ENCODE measurements at places on chromosomes 12 and 14.

- DNase-seq, result no peak
These were observed 14.4 kb downstream of the EML1 start for GRCh38 chr14:99807413-99808153.

DNA sequence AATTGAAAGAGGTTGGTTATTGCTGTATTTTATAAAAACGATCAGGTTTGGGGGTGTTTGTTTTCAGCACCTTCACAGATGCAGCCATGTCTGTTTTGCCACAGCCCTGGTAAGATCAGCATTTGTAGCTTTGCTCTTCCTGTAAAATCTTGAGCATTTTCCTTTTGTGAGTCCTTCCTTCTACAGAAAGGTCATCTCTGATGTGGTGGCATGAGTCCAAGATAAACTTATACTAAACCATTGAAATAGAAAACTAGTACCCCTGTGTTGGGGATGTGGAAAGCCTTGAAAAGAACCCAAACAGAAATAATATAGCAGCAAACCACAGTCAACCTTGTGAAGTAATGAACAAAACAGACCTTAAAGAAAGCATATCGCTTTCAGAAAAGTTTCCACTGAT, 85.5 kb downstream of the TGFB3 start:
- no peak for DNase-seq

DNA sequence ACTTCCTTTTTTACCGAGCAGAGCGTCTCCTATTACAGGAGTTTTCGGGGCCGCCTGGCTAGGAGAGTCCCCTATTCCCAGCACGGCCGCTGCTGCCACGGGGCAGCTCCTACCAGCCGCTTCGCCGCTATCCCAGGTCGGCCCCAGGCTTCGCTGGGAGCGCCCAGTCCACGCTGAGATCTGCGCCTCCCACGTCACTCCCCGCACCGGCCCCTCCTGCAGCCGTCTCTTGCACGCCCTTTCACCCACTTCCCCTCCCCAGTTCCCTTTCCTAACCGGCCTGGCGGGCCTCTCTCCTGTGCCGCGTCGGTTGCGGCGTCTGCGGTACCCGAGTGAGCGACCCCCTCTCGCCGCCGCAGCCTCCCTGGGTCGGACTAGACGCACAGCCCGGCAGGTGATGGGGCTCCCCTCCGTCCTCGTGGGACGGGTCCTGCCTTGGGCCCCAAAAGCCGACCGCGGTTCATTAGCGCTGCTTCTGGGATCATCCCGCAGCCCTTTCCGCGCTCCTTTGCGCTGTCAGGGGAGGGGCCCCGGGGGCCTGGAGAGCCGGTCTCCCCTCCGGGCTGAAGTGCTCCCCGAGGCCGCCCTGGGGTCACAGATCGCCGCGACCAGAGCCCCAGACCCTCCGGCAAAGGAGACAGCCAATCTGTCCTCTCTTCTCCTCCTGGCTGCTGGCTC, 1318.4 kb downstream of the TMEM121 start:
- peak; percentile 68 for DNase-seq

- no peak for DNase-seq
These were observed 1239.8 kb downstream of the TMEM121 start for GRCh38 chr14:106766145-106766544.

- DNase-seq, result no peak
These were observed 201.2 kb upstream of the PRICKLE1 start for GRCh38 chr12:42790761-42791151.

GRCh38 chr14:37093364-37093763, 79.0 kb downstream of the SLC25A21 start:
- no peak for DNase-seq

GRCh38 chr12:18689771-18690170, 48.0 kb downstream of the PLCZ1 start:
- DNase-seq, result no peak

DNA sequence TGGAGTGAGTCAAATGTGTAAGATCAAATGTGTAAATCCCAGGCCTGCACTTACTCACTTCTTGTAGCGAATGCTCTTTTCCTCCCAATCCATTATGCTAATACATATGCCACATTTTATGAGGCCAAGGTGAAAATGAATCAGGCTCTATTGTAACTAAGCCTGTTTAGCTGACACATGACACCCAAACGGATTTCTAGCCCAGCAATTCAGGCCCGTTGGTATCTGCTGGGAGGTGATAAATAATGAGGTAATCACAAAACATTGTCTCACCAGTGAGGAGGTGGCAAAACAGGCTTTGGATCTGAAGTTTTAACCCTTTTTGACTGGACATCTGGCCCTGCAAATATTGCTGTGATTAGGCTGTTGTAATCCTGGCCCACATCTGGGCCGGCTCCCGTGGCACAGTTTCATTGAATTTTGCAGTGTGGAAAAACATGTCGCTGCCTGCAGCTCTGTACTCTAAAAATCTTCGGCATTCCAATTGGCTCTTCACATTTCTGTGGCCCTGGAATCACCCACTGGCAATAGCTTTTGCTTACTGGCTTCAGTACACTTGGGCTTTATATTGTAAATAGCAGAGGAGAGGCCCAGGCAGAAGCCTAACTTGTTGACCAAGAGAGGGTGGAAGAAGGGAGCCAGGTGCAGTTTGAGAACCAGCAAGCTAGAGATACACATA, 106.1 kb downstream of the PAX9 start:
- DNase-seq, result no peak

GRCh38 chr12:93407054-93407962, 29.6 kb downstream of the NUDT4 start:
- peak; percentile 14 for DNase-seq

DNA sequence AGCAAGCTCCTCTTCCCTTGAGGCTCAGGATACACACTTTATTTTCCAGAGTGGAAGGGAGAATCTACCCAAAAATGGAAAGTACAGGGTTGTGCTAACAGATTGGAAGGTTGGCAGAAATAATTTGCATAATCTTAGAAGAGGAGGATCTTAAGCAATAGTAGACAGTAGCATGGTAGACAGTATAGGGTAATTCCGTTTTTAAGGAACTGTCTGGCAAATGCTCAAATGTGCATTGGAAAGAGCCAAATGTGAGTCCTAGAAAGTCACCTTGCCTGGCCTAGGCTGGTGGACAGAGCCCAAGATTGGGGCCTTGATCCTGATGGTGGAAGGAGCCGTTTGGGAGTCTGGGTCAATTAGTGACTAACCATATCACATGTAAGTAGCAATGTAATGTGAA, 13.1 kb upstream of the CARMIL3 start:
- DNase-seq, result no peak

- peak; percentile 80 for DNase-seq
These were observed 5.1 kb upstream of the NUMB start for GRCh38 chr14:73463411-73463810.

DNA sequence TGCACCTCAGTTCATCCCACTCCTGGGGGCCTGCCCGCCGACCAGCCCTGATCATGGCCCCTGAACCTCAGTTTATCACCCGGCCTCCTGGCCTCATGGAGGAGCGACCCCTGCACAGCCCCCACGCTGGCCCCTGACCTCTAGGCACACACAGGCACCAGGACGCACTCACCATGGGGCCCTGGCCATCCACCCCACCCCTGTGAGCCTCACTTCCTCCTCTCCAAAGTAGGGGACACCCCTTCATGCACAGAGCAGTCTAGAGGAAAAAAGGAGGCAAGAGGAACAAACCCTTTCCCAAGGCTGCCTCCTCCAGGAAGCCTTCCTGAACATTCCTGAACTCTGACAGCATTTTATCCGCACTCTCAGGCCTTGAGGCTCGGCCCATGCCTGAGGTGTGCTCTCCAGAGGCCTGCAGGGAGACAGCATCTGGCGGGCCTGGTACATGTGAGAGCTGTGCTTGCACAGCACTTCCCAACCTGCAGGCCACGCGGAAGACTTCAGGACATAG, 39.4 kb downstream of the CCNK start:
- DNase-seq, result no peak

DNA sequence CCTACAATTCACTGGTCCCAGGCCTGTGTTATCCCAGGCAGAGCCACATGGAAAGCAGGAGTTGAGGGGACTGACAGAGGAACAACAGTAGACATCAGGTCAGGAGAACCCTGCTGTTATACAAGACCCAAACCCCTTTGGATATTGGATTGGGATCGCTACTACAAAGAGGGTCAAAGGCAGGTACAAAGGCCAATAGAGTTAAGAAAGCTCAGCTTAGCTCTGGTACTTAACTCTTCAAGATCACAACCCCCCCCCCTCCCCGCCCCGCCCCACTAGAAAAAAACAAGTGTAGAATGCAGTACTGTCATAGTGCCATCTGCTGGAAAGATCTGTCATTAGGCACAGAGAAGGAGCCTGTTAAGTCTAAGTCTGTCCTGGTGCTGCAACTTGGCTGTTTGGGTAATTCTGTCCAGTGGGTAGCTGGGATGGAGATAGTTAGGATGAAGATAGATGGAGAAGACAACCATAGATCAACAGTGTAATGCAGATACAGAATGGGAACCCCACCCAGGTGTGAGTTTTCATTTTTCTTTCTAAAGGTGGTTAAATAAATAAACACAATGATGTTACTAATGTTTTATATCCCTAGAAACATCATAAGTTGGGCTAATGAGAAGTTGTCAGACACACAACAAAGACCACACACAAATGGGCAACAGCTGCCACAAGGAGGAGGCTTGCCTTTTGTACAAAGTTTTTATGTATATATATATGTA, 17.2 kb downstream of the REM2 start:
- peak; percentile 69 for DNase-seq

GRCh38 chr12:122963941-122964265, 2.4 kb downstream of the ABCB9 start:
- DNase-seq, result no peak

DNA sequence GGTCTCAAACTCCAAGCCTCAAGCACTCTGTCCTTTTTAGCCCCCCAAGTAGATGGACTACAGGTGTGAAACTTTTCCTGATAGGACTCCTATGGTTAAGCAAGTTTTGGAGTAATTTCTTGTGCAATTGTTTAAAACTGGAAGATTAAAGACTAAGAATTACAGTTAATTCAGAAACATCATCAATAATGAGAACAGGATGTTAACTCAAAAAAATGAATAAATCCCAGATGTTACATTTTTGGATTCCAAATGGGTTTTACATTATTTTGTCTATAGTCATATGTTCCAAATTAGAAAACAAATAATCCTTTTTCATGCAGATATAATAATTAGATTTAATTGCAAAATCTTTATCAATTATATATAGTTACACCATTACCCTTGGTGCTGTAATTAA, 24.4 kb upstream of the KITLG start:
- no peak for DNase-seq

- DNase-seq, result peak; percentile 55
These were observed 148.1 kb upstream of the NRXN3 start for GRCh38 chr14:78022059-78022458.

GRCh38 chr12:24728366-24728765, 220.5 kb downstream of the BCAT1 start:
- DNase-seq, result peak; percentile 43

- no peak for DNase-seq
These were observed 668 bp downstream of the APPL2 start for GRCh38 chr12:105235281-105235731.

DNA sequence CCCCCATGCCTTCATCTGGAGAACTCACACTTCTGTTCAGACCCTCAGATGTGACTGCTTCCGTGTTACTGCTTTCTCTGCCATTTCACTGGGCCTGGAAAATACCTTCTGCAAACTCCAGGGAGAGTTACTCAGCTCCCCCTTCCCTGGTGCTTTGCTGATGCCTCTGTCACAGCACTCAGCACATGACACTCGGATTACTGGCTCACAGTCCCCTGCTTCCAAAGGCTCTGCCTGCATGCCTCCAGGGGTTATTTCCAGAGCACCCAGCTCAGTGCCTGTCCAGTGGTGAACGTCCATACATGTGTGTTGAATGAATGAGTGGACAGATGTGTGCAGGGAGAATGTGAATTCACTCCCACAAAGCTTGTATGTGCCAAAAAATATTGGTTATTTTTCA, 237.2 kb upstream of the FKBP4 start:
- DNase-seq, result no peak

DNA sequence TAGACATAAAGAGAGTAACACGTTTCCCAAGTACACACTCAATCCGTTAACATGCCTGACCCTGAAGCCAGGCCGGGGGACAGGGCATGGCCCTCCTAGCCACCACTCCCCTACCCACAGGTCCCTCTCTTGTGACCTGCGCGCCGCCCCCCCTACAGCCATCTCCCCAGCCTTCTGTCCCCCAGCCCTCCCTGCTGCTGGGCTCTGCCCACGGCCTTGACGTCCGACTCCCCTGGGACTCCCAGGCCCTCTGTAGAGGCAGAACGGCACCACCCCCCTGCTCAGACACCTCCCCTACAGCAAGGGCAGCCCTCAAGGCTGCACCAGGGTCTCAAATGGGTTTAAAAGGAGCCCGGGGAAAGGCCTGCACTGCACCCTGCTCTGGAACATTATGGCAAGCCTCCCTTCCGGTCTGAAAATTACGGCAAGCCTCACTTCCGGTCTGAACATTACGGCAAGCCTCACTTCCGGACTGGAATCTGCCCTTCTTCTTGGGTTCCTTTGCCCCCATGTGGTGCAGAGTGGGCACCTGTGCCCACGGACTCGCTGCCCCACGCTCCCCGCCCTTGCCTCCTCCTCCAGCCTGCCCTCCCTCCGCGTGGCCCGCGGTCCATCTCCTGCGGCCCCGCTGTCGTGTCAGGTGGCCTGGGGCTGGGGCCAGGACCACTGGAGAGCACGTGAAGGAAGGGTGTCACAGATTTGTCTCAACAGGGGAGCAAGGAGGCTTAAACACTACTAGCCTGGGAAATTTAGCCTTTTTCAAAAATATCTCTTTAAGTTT, 77.6 kb downstream of the MOK start:
- DNase-seq, result no peak

- no peak for DNase-seq
These were observed 114.1 kb upstream of the FKBP4 start for GRCh38 chr12:2680676-2681039.

DNA sequence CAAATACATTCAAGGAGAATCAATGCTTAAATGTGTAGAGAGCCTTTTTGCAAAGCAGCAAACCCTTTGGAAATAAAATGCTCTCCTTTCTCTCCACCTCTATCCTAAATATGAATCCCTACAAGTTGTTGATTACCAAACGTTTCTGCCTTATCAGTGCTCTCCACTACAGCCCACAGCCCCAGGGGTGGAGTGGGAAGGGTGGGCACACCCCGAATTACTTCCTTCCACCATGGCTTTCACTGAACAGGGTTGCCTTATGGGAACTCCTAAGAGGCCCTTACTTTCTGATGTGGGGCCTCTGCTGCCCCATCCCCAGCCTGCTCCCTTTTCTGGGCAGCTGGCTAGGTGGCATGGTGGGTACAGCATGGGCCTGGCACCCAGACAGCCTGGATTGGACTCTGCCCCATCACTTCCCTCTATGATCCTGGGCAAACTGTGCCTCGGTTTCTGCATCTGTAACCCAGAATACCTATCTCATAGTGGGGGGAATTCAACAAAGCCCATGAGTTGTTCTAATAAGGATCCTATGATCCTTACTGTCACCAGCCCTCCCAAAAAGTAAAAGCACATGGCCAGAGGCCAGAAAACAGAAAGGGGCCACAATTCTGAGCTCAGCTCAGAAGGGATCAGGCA, 16.1 kb downstream of the AK7 start:
- DNase-seq, result no peak

- DNase-seq, result no peak
These were observed 68.0 kb upstream of the IFNG-AS1 start for GRCh38 chr12:67921286-67921685.

DNA sequence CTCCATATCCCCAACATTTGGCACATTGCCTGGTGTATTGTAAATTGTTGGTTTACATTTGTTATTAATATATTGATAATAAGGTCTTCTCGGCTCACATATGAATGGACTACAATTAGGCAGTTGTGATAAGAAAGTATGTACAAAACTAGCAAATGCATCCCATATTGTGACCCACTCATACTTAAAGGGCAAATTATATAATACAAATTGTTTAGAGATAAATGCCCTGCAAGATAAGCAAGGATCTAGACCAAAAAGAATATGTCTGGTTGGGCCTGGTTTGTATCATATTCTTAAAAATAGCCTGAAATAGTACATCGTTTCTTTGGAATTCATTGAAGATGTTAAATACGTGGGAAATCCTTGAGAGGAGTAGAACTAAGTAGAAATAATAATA, 151.3 kb downstream of the CNTN1 start:
- no peak for DNase-seq

All from Ammon's horn (tissue), 1 donor.